HS-27A (cell line): ENCODE measurements at places on chromosomes 2 and 18.

DNA sequence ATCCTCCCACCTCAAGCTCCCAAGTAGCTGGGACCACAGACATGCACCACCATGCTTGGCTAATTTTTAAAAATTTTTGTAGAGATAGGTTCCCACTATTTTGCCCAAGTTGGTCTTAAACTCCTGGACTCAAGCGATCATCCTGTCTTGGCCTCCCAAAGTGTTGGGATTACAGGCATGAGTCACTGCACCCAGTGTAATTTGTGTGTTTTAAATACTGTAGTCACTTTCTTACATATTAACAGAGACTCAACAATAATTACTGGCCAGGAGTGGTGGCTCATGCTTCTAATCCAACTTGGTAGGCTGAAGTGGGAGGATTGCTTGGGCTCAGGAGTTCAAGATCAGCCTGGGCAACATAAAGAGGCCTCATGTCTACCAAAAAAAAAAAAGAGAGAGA is 293.0 kb downstream of the RDH14 start:
- DNase-seq, result no peak

GRCh38 chr2:162293122-162293786 is 25.2 kb downstream of the IFIH1 start:
- DNase-seq, result no peak

DNA sequence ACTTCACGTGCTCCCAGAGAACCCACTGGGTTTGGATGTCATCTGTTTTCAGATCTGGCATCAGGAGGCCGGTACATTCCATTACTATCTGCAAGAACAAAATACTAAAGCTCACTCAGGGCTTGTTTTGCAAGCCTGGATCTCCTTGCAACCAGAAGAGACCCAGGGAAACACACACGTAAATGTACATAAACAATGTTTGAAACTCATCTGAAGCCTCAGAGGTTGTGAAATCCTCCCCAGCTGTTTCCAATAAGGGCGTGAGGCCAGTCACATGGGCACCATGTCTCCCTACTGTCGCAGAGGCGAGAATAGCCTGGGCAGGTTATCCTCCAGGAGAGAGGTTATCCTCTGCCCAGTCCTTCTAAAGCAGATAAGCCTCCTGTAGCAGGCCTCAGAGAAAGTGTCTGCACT is 186.9 kb downstream of the GFPT1 start:
- DNase-seq, result no peak

- DNase-seq, result no peak
Observed at GRCh38 chr2:234422981-234423431, 73.9 kb downstream of the ARL4C start.

DNA sequence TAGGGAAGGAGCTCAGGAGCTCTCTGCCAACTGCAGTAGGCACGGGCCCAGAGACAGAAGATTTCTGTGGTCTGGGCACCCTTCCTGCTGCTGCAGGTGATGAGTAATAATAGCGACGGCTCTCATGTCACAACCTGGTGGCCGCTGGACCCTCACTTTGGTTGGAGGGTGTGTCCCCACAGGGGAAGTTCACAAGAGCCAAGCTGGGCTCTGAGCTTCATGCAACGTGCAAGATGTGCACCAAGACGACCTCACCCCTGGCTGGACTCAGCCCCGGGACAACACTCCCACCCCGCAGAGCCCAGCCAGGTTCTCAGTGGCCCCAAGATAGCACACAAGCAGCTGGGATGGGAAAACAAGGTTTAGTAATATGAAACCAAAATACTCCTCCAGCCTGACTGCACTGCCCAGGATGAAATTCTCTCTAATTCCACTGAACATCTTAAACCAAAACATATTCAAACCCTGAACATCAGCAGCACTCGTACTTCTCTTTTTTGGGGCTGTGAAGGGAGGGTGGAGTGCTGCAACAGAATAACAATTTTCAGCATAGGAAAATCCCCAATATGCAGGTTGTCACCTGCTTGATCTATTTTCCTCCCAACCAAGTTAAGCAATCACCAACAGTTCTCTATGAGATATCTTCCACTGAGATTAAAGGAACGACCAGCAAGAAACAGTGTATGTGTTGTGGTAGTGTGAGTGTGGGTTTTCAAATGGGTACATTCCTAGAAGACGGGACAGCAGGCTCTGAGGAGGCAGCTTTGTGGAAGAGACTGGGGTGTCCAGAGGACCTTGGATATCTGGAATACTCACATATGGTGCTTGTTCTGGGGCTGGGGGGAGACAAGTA is 26.5 kb downstream of the BCL2 start:
- DNase-seq, result no peak

DNA sequence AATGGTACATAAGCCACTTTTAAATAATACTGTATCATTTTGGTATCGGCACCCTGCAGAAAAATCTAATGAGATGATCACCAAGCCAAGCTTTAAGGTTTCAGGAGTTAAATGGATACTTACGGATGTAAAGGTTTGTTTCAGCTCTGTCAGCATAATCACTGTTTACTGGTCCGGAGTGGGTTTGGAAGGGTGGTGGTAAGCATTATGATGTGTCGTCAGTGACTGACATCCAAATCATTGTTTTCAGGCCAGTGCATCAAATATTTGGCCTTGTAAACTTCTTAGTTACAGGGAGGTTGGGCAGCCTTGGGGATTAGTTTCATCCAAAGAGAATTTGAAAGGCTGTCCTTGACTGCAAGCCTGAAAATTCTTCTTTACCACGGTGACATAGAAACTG is 50.0 kb upstream of the ATL2 start:
- DNase-seq, result no peak

- DNase-seq, result no peak
Observed at GRCh38 chr2:80634590-80634989, 330.0 kb upstream of the LRRTM1 start.
